ENCODE measurements at places on chromosomes 16 and 17.

DNA sequence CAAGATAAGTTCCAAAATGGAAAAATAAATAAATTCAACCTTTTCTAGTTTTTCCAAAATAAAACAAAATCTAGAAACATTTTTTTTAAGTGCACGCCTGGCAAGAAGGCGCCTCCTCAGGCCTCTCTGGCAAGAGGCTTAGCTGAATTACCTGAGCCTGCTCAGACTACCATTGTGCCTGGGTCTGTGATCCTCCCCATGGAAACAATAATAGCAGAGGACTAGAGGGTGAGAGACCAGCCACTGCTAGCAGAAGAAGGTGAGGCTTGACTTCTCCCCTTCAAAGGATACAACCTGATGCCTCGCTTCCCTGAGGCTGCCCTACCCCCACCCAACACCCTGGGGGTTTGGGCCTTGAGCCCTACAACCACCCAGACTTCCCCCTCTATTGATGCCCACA is 14.8 kb downstream of the TERB1 start:
- DNase-seq: no peak

DNA sequence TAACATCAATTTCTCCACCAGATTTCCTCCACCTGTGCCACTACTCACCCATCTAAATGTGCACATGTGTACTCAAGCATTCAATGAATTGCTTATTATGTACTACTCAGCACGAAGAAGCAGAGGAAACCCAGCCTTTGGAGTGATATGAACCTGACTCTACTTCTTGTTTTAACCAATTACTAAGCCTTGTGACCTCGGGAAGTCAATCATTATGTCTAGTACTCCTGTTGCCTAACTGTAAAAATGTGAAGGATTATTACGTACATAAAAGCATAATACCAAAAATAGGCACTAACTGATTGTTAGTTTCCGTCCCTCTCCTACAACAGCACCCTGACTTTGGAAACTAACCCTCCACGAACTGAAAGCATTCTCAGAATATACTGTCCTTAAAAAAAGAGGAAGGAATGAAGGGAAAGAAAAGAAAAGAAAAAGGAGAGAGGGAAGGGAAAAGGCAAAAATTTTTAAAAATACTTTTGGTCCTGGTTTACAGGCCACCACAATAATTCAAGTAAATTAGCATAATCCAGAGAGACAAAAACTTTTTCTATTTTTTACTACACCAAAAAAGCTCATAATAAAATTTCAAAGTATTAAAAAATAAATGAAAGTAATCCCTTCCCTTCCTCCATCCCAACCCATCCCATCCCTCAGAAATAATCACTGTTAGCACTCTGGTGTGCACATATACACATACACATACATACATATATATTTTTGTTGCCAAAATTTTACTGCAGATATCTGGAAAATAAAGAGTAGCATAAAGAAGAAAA is 53.6 kb downstream of the KANSL1 start:
- DNase-seq: no peak

GRCh38 chr16:31458073-31458843 is 1.0 kb upstream of the ARMC5 start:
- peak; percentile 69 for DNase-seq

DNA sequence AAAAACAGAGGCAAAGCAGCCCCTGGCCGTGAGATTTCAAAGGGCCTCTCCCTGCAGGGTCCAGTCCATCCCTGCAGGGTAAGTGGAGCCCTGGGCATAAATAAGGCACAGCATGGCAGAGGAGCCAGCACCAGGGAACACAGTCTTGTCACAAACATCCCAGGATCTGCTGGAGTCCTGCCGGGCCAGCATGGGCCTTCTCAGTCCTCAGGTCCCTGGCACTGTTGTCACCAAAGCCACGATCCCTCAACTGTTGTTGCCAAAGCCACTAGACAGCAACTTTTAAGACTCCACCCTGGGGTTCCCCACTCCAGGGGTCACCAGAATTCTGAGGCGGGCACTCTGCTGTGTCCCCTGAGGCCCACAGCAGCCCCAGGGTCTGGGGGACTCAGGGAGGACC is 47.8 kb upstream of the BAHCC1 start:
- DNase-seq: no peak

DNA sequence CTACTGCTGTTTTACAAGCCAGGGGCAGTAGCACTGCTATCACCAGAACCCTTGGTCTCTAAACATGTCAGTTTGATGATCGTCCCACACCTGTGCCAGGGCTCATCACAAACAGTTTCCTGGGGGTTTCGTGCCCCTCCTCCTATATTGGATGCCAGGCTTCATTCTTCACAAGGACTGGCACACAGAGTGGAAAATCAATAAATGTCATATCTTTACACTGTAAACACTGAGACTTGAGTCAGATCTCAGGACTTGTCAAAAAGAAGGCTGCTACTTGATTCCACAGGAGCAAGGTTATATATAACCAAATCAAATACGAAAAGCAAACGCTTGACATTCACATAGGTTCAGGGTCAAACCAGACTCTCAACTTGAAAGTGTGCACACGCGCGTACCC is 39.3 kb upstream of the CLEC18B start:
- DNase-seq: no peak

DNA sequence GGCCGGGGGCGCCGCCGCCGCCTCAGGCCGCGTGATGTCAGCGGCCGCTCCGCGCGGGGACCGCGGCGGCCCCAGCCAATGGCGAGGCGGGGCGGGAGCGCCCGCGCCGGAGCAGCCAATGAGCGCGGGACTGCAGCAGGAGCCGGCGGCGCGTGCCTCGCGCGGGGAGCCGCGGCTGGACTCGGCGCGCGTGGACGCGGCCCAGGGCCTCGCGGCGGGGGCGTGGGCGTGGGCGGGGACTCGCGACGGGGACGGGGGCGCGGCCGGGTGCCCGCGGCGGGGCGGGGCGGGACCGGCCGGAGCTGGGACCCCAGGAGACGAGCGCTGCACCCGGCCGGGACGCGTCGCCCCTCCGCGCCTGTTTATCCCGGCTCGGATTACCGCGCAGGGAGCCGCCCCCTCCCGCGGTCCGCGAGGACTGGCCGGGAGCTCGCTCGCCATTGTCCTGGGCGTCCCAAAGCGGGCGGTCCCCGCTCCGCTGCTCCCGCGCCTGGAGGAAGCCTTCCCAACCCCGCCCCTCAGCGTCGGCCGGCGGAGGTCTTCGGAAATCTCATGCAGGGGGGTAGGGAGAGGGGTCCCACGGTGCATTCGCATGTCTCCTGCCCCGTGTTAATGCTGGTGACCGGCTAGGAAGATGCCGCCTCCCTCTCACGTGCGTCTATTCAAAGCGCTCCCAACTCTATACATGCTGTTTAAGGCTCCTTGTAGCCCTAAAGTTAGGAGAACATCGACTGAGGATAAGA is at the start of gene RNF157:
Gene RNF157, minus strand, starts transcription at position 33 of the 743 bp plus-strand sequence. CDS start 253 bp downstream, outside the sequence.
- peak; percentile 62 for DNase-seq

DNA sequence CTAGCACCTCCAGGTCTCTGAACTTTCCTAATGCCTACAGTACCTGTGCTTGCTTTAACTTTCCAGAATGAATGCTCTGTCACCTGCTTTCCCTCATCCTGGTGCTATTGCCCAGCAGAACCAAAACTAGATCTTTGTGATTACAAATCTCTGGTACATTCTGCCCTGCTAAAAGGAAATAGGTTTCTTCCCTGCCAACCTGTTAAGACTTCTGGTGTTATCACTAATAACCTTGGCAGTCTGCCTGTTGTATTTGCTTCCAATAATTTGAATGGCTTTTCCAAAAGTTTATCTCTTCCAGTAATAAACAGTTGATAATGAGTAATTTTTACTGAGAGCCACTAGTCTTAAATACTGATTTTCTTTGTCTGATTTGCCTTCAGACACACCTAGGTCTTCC is 15.4 kb downstream of the PDZD9 start:
- no peak for DNase-seq

- DNase-seq: peak; percentile 13
Observed at GRCh38 chr17:50904518-50905459, 38.6 kb upstream of the TOB1 start.

DNA sequence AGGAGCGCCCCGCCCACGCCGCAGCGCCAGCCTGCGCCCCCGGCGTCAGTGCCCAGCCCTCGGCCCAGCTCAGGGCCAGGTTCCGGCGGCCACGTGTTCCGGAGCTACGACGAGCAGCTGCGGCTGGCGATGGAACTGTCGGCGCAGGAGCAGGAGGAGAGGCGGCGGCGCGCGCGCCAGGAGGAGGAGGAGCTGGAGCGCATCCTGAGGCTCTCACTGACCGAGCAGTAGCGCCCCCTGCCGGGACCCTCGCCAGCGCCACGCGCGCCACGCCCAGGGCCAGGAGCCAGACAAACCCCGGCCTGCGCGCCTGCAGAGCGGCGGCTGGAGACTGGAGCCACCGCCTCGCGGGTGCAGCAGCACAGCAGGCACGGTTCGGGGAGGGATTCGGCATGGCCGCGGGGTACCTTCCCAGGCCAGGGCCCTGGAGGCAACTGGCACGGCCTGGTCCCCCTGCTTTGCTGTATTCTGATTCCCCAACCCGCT is 9.3 kb downstream of the CORO6 start:
- DNase-seq: peak; percentile 83

Measured in EH (cell line).